ENCODE measurements at places on chromosomes 6 and 20.
A peak's percentile ranks its signal among the peaks of the same experiment; 100 is the strongest.

DNA sequence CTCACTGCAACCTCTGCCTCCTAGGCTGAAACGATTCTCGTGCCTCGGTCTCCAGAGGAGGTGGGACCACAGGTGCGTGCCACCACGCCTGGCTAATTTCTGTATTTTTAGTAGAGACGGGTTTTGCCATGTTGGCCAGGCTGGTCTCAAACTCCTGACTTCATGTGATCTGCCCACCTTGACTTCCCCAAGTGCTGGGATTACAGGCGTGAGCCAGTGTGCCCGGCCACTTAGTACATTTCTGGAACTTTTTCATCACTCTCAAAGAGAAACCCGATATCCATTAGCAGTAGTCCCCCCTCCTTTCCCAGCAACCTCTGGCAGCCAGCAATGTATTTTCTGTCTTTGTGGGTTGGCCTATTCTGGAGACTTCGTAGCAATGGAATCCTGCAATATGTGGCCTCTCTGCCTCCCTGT, 109.8 kb downstream of the JARID2 start:
- no peak for DNase-seq

DNA sequence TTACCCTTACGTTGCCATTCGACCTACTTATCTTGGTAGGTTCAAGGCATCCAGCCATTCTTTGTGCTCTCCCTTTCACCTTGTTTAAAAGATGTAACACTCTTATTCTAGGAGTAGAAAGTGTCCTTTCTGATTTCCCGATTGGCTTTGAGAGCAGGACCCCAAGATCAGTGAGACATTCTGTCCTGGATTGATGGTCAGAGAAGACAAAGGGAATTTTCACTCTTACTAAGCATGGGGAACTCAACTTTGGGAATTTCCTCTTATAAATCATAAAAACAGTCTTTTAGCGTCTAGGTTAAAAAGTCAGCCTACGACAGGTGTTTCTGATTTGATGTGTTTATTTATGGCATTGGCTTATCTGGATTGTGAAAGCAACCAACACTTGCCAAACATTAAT, 2.8 kb upstream of the AARS2 start:
- no peak for DNase-seq

DNA sequence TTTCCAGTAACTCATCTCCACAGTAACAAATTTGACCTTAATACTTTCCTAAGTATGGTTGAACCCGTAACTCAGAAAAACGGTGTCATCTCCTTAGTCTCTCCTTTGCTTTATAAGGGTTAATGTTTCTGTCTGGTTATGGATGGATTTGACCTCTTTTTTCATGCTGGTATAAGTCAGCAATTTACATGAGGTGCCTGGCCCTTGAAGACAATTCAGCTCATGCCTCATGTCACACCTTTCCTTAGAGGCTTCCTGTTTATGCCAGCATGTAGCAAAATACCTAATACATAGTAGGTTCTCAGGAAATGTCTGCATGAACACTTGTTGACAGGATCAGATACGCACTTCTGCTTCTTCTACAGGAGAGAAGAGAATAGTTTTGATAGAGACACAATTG, 37.7 kb upstream of the C20orf144 start:
- no peak for DNase-seq

DNA sequence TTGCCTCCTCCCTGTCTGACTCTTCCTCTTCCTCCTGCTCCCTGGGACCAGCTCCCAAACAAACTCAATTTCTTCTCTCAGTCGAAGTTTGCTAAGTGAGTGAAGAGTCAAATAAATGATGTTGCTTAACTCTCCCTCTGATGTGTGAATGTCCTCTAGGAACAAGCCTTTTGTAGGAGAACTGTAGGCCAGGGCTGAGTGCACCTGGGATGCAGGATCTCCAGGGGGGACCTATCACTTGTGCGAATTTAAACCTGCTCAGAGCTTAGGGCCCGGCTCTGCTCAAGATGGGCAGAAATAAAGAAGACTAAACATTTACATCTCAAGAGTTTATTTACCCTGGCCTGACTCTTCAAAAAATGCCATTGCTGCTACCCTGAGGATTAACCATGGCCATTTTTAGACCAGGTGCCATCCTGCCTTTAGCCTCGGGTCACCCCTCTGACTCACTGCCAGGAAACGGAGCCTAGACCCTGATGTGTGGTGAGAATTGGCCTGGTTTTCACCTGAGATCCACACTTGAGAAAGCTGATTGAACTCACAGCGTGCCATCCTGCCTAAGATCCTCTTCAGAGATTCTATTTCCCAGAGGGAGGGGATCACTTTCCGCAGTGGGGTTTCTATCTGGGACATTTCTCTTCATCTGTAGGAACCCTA, 63.6 kb upstream of the CD93 start:
- no peak for DNase-seq

DNA sequence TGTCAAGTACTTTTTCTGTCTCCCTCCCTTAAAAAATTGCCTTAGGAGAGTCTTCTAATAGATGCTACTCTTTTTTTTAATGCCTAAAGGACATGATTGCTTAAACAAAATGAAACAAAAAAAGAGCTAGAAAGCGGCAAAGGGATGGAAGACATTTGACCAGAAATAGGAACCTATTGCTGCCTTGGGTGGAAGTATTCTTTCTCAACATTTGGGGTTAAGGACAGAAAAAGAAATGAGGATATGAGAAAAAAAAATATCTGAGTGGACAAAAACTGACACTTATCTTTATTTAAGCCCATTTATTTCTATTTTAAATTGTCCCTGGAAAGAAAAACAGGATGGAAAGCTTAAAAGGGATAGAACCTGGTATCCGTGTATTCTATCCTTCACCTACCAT, 664.9 kb upstream of the CITED2 start:
- DNase-seq: no peak

DNA sequence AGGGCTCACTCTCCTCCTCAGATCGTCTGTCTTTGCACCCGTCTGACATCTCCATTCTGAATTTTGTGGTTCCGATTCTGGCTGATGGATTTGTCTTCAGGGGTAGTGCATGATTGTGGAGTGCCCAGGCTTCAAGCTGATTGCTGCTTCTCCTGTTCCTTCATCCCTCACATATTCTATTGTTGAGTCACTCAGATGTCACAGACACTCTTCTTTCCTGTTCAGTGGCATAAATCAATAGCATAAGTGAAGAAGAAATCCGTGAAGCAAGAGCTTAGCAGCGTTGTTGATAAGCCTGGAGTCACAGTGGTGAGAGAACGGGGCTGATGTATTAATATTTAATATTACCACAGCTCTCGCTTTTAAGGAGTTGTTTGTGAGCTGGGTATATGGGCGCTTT, 152.5 kb downstream of the MTHFD1L start:
- DNase-seq: no peak

DNA sequence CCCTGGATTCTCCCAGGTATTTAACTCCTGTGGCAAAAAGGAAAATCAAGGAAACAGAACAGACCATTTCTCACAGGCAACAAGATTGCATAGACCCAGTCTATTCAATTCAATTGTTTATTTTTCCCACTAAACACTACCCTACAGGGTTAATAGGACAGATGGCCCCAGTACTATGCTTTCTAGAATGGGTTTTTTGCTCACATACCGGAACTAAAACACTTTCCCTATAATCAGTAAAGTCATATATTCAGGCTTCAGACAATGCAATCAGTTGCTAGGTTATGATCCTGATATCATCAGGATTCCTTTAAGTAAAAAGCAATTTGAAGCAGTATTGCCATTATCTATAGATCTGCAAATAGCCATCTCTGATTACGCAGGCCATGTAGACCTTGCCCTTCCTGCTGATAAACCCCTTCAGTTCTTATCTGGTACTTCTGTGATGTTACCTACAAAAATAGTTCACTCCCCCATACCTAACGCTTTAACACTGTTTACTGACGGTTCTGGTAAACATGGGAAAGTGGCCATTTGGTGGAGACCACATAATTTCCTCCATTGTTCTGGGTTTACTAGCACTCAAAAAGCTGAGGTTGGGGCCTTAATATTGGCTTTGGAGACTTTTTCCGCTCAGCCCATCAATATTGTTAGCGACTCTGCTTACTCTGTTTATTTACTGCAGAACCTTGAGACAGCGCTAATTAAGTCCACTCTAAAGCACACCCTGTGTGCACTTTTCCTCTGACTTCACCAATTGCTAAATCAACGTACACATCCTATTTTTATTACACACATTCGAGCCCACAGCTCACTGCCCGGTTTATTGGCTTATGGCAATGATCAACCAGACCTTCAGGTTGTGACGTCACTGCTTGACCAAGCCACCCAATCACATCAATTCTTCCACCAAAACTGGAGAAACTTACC, 666.0 kb downstream of the PHF3 start:
- DNase-seq: no peak

GRCh38 chr6:170037541-170038250, 253.2 kb downstream of the DLL1 start:
- DNase-seq: no peak

DNA sequence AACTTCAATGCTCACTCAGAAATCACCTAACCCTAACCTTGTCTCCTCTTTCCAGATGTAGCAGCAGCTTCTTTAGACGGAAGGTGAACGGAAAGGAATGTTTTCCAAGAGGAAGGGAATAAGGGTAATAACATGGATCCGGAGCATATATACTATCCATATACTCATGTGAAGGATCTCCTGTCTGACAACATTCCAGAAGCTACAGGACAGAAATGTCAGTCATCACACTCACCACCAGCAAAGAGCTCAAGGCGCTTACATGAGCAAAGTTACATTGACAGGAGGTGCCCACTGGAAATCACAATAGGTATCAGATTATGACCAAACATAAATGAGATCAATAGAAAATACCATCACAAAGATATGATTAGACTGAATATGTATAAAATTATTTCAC, 122.1 kb upstream of the CCDC28A start:
- DNase-seq: no peak

DNA sequence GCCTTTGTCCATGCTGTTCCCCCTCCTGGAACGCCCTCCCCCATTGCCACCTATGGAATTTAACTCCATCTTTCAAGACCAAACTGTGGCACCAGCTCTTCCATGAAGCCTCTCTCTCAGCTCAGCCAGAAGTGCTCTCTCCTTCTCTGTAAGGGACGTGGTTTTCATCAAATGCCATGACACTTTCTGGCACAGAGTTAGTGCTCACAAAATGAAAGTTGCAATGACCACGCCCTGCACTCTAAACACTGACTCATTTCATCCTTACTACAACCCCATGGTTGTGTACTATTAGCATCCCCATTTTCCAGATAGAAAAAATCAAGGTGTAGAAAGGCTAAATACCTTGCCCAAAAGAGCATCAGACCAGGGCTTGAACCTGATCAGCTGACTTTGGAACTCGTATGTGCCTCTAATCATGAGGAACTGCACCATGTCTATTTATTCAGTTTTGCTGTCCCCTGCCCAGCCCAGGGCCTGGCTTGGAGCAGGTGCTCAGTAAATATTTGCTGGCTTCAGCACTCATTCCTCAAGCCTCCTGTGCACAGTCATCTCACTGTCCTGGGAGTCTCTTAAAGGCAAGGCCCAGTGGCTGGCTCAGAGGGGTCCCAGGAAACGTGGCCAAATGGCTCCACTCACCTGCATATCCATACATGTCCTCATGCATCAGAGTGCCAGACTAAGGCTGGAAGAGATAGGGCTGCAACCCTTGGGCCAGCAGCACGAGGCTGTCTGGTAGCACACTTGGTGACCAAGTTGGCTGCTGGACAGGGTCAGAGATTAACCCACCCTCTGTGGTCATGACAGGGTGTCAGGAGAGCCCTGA, 77.9 kb downstream of the MRPL14 start:
- peak; percentile 48 for DNase-seq

DNA sequence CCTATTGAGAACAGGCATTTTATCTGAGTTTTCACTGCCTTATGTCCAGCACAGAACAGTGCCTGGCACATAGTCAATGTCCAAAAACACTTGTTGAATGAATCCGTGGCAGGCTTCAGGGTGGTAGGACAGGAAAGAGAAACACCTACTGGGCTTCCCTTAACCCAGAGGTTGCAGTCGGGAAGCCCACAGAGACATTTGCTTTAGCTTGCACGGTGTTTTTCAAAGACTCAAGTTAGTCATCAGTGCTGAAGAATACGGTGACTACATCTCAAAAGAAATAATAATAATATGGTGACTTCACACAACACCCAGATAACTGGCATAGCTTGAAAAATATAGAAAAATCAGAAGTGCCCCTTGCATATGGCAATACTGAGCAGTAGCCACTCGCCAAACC, 160.4 kb downstream of the CD83 start:
- DNase-seq: no peak

GRCh38 chr6:33925936-33926335, 122.1 kb upstream of the MLN start:
- DNase-seq: no peak

- peak; percentile 10 for DNase-seq
Measured at GRCh38 chr6:118537574-118537973, 10.5 kb upstream of the PLN start.

- no peak for DNase-seq
Measured at GRCh38 chr6:55290736-55291135, 36.5 kb upstream of the GFRAL start.

GRCh38 chr20:54355631-54356280, 119.6 kb upstream of the DOK5 start:
- no peak for DNase-seq

- DNase-seq: no peak
Measured at GRCh38 chr20:42982218-42982617, 207.5 kb downstream of the PTPRT start.

DNA sequence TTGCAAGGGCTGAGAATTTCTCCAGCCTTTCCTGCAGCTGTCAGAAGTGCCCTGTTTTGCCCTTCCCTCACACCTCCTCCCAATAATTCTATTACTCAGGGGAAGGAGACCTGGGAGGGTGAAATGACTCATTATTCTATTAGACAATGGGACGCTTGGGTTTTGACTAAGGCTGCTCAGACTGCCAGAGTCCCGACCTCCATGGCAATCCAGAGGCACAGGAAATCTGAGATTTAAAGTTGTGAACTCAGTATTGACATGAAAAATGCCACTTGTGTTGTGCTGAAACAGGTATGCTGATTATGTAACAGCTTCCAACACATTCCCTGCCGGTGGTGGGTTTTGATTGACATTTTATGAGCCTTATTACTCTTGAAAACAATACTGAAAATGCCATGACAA, 625.9 kb upstream of the FLRT3 start:
- DNase-seq: peak; percentile 44

DNA sequence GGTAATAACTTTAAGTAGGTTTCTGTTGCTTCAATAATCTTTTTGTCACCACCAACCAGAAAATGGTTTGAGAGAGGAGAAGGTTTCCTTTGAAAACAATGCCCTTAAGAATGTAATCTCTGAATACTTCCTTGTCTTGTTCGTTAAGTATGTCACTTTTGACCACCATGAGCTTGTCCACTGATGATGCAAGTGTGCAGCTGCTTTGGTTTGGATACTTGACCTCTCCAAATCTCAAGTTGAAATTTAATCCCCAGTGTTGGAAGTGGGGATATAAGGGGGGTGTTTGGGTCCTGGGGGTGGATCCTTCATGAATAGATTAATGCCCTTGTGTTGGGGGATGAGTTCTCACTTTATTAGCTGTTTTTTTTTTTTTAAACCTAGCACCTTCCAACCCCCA, 985.4 kb downstream of the EPHA7 start:
- DNase-seq: no peak
